ENCODE measurements at places on chromosomes 16 and 17. TPM values are rescaled to one million over a fixed set of nuclear protein-coding genes. Genes with fewer than 3 reads are reported as not detected.

GRCh38 chr17:77317091-77317750 is 176.5 kb downstream of the SEC14L1 start:
- no peak for DNase-seq

DNA sequence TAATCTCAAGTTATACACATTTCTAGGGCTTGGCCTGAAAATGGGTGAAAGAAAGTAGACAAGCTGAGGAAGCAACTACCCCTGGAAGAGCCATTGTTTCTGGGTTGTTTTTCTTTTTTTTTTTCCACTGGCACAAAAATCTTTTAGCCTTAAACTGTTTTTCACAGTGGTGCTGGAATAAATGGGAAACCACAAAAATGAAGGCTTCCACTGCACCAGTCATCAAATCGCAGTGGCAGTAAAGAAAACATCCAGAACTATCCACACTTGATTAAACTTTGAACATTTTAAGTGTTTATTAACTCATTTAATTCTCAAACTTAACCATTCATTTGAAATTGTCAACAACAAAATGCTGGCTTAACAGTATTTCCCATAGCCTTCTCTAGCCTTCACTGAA is 14.3 kb downstream of the CMTM4 start:
- no peak for DNase-seq

DNA sequence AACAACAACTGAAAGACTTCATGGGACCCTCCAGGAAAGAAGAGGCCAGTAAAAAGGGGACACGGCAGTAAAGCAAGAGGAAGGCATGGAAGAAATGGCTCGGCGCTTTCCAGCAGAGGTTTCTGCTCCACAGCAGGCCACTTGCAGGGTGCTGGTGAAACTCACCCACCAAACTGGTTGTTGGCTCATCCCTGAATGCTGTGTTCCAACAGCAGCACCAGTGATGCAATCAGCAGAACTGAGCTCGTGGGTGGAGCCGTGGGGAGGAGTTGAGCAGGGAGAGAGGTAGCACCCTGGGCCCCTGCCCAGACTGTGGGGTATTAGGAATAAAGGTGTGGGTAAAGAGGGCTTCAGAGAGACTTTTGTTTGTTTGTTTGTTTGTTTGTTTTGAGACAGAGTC is 62.8 kb upstream of the ADCY9 start:
- no peak for DNase-seq

GRCh38 chr16:56350491-56351405 is 74.6 kb downstream of the AMFR start:
- DNase-seq: no peak

GRCh38 chr17:70857351-70857750 is 688.0 kb downstream of the KCNJ2 start:
- DNase-seq: no peak

Gene KCNG4
- not detected for polyA plus RNA-seq

DNA sequence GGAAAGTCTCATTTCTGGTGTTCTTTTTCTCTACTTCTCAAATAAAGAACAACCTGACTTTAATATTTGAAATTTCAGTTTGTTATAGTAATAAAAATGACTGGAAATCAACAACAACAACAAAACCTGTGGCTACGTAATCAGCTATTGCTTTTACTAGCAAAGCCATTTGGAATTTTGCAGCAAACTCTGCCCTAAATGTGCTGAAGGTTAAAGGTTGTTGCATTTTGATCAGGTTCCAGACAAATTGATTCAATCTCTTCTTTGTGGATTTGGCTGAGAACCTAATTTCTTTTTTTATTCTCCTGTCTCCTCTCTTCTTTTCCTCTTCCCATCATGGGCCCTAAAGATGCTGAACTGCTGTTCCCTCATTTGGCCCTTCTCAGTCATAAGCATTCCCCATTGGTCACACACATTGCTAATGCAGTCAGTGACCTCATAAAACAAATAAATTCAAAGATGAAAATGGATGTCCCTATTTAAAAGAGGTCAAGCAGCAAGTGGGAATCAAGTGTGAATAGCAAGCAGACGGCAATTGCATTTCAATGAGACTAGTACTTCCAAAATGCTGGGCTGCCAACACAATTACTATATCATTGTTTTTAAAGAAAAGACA is 795.1 kb upstream of the CDH8 start:
- DNase-seq: no peak

- no peak for DNase-seq
Measured at GRCh38 chr16:80527297-80527696, 13.5 kb upstream of the DYNLRB2 start.

DNA sequence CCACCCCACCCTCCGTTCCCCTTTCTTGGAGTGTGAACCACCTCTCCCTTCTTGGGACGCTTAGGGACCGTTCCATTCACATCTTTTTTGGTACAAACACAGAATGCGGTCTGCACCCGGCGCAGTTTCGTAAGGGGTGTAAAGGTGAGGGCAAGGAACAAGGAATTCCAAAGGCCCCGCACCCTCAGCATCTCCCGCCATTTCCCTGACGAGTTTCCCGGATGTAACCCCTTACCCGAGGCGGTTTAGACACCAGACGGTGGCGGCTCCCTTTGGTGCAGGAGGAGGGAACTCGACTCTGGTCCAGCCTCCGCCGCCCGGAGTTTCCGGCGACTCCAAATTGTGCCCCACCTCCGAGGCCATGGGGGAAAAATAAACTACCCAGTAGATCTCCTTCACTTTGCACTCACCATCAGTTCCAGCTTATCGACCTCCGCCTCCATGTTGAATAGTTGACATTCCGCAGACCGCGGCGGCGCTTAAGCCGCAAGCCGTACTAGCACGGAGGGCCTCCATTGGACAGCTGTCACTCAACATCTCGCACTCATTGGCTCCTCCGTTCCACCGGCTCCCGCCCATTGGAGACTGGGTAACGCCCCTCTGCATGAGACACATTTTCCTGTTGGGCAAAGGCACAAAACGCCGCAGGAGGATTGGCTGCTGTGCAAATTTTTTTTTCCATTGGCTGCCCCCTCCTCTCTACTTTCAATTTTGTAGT is at the start of gene SKA2:
SKA2 (minus strand) TSS at position 466 of the 718 bp plus-strand sequence; CDS start at position 443, 23 bp downstream.
- no peak for DNase-seq

DNA sequence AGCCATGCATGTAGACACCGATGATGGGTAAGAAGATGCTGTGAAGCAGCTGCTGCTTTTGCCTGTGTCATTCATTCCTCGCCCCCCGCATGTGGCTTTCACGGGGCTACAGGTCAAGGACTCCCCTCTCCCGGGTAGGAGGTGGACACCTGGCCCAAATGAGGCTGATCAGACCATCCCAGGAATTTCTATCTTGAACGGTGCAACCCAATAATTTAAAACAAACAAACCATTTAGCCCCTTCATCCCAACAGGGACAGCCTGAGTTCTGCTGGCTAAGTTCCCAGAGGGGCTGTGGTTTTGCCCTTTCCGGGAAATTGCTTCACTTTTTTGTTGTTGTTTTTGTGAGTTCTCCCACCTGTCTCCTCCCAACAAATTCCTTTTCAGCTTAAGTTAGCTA is 137.7 kb upstream of the CDH5 start:
- DNase-seq: no peak

GRCh38 chr16:13909872-13910303 is 10.1 kb upstream of the ERCC4 start:
- no peak for DNase-seq

DNA sequence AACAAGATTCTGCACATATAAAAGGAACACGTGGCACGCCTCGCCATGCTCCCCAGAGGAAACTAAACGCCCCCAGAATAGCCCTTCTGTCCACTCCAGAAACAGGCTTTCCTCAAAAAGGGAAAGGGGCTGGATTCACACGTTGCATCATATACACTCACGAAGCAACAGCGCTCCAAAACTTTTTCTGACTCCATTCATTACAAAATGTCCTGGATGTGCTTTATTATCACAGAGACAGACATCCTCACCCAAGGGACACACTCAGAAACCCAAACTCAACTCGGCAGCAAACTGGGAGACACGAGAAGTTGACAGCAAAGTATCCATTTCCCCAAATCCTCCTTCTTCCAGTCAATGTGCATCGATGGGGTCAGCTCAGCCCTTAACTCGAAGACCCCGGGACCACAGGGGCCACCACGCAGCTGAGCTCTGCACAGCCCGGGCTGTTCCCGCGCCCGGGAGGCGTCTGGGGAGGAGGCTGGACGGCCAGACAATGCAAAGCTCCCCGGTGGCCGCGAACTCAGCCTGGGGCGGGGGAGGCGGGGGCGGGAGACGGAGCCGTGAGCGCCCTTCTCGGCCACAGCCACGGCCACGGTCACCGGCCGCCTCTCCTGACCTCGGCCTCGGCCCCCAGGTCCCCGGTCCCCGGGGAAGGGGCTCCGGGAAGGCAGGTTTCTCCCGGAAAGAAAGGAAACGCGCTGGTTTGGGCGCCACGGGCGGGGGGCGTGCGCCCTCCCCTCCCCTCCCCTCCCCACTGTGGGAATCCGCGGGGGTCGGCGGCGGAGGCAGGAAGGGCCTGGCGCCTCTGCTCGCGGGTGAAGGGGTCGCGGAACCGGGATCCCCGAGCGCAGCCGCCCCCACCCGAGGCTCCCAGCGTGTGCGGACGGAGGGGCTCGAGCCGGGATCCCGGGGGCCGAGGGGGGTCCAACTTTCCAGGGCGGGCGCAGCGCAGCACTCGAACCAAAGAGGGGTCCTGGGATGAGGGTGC is 1.2 kb downstream of the NXN start:
- DNase-seq: no peak

- DNase-seq: no peak
Measured at GRCh38 chr16:10791048-10791447, 27.5 kb downstream of the TVP23A start.

DNA sequence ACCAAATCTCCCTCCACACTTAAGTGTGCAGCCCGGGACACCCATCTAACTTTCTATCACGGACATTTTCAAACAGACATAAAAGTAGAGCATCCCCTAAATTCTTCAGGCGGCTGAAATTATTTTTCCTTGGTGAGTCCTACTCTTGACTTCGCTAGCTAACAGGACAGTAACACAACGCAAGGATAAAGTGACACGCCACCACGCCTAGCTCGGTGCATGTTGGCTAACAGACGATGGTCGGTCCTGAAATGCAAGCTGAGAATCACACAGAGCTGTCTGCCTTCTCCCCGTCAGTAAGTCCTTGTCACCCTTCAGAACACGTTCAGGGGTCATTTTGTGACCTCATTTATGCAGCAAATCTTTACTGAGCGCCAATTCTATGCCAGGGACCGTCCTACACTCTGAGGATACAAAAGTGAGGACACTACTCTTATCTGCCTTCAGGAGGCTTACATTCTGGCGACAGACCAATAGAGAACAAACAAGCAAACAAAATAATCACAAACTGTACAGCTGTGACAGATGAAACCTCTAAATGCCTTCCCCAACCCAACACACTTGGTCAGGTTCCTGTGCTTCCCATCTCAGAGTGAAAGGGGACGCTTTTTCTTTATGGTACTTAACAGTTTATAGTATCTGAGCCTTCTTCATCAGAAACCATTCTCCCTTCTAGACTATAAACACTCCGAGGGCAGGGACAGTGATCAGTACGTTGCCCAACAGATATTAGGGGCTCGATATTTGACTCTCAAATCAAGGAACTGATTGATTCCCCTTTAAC is 1.3 kb downstream of the NTAN1 start:
- no peak for DNase-seq

DNA sequence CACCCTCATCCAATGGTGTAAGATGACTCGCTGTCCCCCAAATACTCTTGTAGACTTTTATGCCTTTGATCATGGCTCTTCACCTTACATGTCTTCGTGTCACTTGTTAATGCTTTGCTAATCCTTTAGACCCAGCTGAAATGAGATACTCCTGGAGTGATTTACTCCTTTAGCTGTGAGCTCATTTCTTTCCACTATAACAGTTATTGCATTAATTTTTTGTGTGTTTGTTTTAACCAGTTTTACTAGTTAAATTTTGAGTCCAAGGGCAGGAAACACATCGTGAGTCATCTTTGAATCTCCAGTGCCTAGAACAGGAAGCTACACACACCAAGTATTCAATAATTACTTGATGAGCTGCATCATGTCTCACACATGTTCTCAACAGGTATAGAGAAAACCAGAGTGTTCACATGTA is 6.5 kb upstream of the CTCF start:
- DNase-seq: no peak

Gene HOXB6
- not detected for polyA plus RNA-seq

DNA sequence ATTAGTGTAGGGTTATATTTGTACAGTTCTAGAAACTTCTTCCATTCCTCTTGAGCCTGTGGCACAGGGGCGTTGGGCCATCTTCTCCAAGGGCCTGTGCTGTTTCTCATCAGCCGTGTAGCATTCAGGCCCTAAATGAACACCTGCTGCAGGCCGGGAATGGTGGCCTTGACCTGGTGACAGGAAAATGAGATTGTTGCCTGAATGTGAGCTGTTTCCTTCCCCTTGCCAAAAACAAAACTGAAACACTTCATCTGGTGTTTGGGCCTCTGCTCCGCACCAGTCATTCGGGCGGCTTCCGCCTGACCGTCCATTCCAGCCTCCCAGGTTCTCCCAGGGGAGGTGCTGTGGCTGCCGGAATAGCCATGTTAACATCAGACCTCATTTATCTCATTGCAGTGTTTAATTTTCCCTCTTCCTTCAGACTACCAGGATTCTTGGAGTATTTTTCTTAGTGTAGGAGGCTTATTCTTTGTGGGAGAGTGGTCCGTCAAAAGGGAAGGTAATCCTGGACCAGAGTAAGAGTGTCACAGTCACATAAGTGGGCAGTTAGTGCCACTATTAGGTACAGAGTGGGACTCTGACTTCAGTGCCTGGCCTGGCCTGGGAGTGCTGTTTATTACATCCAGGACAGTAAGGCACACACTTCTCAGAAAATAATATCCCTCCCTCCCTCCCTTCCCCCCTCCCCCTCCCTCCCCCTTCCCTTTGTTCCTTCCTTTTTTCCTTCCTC is 61.9 kb downstream of the WWP2 start:
- no peak for DNase-seq

Gene MRPL27
- 47.8 TPM for polyA plus RNA-seq

- no peak for DNase-seq
Measured at GRCh38 chr17:28046034-28046825, 3.8 kb downstream of the NLK start.

DNA sequence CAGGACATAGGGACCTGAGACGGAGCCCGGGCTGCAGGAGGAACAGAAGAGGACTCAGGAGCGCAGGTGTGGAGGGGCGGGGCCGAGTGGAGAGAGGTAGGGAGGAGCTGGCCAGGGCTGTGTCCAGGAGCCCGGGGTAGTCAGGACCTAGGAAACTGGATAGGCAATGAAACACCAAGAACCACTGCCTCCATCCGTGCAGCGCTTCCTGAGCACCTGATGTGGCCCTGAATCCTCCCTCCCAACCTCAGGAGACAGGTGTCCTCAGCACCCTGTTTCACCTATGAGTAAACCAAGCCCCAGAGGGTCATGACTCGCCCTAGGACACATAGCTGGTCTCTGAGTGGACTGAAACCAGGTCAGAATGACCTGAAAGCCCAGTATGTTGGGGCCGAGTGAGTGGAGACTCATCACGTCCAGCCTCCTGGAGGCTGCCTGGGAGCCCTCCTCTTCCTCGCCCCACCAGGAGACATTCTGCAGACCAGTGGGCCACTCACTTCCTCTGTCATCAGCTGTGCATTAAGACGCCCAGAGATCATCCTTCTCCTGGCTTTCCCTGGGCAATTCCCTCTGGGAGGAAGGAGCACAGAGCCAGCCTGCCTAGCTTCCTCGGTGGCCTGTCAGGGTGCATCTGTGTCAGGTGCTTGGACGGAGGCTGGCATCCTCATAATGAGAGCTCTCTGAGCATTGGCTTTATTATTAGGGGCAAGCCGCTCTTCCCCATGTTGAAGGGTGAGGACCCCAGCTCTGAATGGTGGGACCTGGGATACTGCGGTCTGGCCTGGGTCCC is 72.8 kb downstream of the SCNN1B start:
- DNase-seq: no peak

Gene CEMP1
- polyA plus RNA-seq: 3.0 TPM

Gene CEP112
- polyA plus RNA-seq: 0.13 TPM
